ENCODE measurements at places on chromosomes 1 and 21.

- DNase-seq: no peak
Measured at GRCh38 chr1:98389809-98390208, 271.7 kb upstream of the SNX7 start.

- no peak for DNase-seq
Measured at GRCh38 chr1:226489718-226490425, 58.7 kb upstream of the STUM start.

DNA sequence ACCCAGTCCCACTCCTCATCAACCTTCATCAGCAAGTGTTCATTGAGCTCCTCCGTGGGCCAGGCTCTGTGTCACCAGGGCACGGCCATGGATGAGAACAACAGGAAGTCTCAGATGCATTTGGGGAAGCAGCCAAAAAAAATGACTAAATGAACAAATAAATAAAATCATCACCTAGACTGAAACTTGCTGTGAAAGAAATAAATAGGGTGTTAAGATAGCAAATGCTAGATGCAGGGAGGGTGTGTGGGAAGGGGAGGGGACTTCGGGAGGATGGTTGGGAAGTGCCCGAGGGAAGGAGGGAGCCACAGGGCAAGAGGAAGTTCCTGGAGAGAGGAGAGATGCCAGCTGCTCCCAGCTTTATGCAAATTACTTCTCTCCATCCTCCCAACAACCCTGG, 696.7 kb downstream of the PTPRU start:
- DNase-seq: no peak

DNA sequence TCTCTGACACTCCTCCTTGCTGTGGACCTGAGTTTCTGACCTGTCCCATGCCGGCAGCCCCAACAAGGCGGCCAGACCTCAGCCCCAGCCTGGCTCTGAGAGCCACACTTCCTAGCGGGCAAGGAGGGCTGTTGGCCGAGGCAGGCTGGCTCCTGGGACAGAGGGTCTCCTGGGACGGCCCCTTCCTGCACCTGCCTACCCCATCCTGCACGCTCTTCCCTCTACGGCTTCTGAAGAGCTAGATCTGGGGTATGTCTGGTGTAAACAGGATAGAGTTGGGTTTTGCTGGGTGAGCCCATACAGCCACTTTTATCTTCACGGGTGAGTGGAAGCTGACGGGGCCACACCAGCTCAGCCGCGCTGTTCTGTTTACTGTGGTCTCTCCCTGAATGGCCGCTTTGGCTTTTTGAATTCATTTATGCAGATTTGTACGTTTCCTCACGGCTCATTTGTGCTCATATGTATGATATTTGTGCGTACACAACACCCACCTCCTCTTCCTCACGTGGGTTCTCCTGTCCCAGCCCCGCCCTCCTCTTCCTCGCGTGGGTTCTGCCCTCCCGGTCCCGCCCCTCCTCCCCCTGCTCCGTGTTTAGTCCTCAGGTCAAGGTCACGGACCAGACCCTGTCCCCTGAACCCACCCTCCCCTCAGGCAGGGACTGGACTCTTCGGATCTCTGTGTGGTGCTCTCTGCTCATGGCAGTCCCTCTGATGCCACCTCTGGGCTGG, 34.7 kb upstream of the POFUT2 start:
- peak; percentile 27 for DNase-seq

DNA sequence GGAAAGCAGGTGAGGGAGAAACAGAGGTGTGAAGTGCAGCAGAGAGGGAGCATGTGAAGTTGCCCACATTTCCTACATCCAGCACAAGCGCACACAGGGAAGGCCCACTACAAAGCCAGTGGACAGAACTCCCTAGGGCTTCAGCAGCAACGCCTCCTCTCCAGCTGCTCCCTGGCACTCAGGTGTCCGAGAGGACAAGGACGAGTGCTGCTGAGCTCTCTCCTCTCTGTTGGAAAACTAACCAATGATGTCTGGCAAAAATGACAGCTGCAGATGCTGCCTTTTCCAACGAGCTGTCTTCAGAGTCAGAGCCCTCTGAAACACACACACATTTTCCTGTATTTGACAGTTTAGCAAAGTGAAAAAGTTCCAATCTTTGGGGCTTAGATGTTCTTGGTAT, 86.8 kb downstream of the HSF2BP start:
- no peak for DNase-seq

DNA sequence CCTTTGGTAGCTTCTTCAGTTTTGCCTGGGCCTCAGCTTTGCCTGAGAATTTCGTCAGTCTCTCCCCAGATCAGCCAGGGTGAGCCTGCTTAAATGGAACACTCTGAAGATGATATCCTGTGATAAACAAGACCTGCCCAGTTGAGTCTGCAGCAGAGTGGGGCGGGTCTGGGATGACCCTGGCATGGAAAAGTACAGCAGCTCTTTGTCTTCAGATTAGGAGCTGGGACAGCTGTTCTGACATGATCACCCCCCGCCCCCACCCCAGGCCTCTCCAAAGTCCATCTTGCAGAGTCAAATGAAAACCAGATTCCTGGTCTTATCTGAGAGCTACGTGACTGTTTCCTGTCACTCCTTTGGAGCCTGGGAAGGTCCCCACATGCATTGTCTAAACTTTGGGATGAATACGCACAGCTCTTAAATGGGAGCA, 2.2 kb upstream of the TMEM51 start:
- no peak for DNase-seq

DNA sequence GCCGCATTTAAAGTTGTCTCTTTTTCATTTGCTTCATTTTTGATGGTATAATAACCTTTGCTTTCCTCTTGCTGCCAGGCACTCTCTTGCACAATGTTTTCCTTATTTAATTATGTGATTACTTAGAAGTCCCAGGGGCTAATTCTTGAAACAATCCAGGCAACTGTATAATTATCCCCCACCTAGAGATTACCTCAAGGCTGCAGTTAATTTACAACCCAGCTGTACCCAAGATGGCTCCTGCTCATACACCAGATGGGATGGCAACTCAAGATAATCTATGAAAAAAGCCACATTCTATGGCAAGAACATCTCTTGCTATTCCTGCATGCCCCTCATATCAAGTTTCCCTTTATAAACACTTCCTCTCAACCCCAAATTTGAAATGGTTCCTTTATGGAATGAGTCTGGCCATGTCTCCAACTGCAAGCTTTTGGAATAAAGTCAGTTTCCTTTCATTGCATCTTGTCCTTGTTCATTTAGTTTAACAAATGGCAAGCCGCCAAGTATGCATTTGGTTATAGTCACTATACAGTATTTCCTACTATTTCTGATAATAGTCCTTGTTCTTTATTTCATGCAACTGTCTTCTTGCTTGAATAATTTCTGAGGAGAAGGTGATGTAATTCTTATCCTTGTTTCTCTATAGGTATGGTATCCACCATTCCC, 1042.6 kb downstream of the PLA2G4A start:
- no peak for DNase-seq

GRCh38 chr1:3389093-3389833, 65.2 kb upstream of the ARHGEF16 start:
- DNase-seq: no peak

DNA sequence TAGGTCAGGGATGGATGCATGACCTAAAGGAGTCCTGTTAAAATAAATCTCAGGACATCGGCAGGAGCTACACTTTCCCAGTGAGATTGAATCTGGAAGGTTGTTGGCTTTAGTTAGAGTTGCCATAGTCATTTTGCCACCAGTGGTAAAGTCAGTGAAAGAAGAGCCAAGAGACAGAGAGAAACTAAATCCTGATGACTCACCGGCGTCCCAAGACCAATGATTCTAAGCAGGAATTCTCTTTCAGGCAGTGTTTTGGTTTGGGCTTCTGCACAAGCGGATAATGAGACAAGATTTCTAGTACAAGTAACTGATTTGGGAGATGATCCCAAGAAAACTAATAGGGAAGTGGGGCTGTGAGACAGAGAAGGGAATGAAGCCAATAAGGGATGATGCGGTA, 88.8 kb upstream of the ETS2 start:
- no peak for DNase-seq

DNA sequence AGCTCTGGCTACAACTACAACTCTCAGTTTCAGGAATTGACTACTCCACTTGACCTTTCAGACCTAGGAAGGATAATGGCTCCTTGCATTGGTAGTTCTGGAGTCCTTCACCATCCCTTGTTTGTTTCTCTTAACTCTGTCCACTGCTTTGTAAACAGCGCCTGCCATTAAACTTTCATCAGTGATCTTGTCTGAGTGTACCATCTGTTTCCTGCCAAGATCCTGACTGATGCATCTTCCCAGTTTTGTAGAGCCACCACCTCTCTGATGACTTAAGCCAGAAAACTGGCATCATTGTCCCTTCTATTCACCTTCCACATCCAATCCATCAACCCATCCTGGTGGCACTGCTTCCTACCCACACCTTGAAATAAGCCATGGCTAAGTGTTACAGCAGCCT, 15.2 kb downstream of the MAP10 start:
- no peak for DNase-seq

DNA sequence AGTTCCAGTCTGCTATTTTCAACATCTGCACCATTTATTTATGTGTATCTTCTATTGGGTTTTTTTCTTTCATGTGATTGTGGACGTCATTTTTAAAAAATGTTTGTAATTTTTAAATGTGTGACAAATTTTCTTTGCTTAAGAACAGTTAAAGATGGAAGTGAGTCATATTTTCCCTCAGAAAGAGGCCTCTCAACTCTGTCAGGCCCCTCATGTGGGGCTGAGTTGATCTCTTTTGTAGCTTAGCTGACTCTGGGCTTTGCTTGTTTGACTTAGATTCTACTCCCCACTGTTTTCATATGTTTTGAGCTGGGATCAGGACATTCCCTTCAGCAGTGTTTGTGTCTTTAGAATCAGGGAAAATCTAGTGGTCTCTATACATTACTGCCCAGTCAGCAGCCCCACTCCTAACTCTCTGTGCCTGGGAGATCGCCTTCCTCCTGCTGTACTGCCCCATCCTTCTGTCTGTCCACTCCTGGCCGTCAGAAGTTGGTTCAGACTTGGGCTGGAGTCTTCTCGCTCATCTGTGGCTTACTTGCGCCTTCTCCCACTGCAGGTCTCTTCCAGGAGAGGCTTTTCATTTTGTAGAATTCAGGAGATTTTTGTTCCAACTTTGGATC, 137.4 kb downstream of the DYRK1A start:
- DNase-seq: no peak

DNA sequence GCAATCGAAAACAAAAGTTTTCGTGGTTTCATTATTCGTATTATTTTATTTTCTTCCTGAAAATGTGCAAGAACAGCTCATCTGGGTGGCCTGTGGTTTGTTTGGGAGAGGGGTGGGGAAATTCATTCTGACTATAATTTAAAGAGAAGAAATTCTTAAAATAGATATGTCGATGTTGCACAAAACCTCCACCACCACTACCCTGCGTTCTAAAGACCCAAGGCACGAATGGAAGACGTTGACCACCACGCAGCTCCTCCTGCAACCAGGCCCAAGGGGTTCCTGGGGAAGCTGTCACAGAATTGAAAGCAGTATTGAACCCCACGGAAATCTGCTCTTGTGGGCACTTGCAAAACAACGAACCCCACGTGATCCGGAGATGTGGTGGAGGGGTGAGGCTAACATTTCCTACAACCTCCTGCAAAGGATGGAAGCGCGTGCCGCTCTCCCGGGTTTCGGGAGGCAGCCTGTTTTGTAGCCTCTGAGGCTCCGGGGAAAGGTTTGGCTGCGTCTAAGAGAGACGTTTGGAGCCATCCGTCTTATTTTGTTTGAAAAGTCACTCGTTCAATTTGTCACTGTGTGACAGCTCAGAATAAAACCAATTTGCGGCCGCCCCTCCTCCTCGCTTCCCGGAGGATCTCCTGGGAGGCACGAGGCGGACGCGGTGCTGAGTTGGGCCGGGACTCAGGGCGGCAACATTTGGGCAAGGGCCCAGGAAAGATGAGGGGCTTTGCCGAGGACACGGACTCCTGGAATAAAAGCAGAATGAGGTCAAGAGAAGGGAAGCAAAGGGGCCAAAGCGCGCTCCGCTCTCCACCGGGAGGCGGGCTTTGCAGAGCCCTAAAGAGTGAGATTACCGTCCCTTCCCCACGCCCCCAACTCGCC, 810 bp upstream of the HLX start:
- no peak for DNase-seq

GRCh38 chr1:33143176-33143575, 38.7 kb downstream of the TRIM62 start:
- DNase-seq: no peak

DNA sequence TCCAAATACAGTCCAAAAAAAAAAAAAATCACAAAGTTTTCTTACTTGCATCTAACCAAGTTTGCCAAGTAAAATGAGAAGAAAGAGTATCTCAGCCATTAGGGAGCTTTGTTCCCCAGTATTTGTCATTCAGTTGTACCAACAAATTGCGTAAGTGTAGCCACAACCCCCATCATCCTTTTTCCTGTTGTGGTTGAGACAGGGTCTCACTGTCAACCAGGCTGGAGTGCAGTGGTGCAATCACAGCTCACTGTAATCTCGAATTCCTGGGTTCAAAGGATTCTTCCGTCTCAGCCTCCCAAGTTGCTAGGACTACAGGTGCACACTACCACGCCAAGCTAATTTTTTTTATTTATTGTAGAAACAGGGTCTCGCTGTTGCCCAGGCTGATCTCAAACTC, 9.5 kb downstream of the STX6 start:
- no peak for DNase-seq

GRCh38 chr1:231177936-231178335, 16.1 kb downstream of the TRIM67 start:
- no peak for DNase-seq

- no peak for DNase-seq
Measured at GRCh38 chr1:54400329-54400728, 5.9 kb downstream of the SSBP3 start.

DNA sequence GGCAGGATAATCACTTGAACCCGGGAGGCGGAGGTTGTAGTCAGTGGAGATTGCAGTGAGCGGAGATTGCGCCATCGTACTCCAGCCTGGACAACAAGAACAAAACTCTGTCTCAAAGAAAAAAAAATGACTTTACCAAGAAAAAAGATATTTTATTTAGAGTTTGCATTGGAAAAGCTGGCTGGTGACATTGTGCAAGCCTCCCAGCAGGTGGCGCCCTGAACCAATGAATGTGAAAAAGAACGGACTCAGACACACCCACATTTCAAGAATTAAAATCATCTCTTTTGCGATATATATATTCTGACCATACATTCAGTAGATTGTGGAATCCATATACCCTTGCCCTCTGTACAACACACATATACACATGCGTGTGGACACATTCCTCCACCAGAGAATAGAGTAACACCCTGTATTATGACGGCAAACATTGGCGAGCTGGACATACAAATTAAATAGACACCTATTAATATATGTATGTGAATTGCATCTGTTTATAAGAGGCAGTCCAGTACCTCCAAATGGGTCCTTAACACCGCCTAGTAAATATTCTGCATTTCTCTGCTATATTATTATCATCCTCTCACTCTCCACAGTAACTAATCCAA, 39.0 kb upstream of the CADM3 start:
- peak; percentile 70 for DNase-seq

- DNase-seq: peak; percentile 22
Measured at GRCh38 chr1:40034869-40035268, 5.7 kb upstream of the CAP1 start.

DNA sequence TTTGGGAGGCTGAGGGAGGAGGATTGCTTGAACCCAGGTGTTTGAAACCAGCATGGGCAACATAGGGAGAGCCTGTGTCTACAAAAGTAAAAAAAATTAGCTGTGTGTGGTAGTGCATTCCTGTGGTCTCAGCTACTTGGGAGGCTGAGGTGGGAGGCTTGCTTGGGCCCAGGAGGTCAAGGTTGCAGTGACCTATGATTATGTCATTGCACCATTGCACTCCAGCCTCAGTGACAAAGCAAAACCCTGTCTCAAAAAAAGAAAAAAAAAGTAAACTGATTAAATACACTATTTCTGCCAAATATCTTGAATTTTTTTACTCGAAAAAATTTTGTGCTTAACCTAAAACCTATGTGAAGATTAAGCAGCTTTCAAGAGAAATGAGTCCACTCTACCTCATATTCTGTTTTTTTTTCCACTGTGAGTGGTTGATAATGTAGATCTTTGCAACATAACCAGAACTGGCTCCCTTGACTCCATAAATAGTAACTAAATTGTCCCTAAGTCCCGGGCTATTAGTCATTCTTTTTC, 19.4 kb upstream of the ZNF281 start:
- DNase-seq: no peak
